ENCODE measurements at places on chromosomes 2 and 18.
A peak's percentile ranks its signal among the peaks of the same experiment; 100 is the strongest.

GRCh38 chr2:26173776-26174482 is 1.0 kb downstream of the GAREM2 start:
- no peak for DNase-seq

GRCh38 chr2:228738671-228739380 is 532.3 kb downstream of the PID1 start:
- no peak for DNase-seq

DNA sequence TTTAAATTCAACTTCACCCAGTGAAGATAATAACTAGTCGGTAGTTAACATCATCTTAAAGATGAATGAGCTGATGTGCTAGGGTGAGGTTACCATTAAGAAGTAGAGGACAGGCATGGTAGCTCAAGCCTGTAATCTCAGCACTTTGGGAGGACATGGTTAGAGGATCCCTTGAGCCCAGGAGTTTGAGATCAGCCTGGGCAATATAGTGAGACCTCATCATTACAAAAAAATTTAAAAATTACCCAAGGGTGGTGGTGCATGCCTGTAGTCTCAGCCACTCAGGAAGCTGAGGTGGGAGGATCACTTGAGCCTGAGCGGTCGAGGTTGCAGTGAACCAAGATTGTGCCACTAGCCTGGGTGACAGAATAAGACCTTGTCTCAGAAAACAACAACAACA is 4.7 kb downstream of the GALNT5 start:
- no peak for DNase-seq

- DNase-seq, result no peak
Measured at GRCh38 chr2:118012778-118013177, 1.1 kb downstream of the CCDC93 start.

DNA sequence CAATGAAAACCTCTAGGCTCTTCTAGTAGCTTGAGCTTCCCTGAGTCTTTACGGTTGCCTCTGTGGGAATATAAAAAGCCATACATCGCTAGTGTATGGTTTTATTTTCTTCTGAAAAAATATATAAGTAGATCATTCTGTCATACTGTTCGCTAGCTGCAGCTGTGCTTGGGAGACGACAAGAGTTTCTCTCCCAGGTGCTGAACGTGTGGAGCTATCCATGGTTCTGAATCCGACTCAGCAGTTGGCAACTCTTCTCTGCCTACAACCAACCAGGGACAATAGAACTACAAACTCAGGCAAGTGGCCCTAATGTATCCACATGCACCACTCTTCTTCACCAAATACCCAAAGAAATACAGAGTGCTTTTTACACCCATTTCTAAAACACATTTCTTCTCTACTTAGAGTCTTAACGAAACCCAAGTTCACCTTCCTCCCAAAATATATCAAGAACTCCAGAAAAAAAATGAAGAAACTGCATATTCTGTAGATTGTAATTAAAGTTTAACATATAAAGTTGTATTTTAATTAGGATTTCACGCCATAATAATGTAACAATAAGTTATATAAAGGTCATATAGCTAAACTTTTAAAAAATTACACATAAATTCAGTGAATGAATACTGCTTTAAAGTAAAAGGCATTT is 2.2 kb upstream of the KCNH7 start:
- DNase-seq, result peak; percentile 92

- DNase-seq, result no peak
Measured at GRCh38 chr2:50872543-50872942, 159.4 kb downstream of the NRXN1 start.

DNA sequence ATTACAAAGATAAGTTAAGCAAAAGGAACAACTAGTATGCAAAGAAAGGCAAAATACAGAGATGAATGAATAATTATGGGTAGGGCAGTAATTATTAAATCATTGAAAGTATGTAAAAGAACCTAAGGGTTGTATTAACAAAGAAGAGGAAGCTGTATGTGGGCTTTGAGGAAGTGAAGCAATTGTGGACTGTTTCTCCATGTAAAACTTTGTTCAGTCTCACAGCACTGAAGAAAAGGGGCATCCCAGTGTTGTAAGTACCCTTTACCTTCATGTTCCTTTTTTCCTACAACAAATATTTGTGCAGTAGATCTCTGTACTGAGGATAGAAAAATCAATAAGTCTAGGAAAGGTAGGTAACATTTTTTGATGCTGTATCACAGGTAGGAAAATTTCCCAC is 388.7 kb upstream of the NRP2 start:
- DNase-seq, result no peak

DNA sequence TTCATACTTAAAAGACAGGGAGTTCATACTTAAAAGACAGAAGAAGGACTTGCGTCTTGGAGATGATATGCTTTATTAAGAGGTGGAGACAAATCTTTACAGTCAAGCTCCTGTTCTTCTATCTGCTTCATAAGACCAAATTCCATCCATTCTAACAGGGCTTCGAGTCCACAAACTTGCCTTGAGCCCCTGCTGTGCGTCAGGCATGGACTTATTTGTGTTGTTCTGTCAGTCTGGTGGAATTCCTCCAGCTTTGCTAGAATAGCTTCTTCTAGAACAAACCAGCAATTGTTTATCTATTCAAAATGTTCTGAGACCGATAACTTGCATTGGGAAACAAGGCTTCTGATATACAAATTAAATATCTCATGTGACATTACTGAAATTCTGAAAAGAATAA is 73.9 kb upstream of the SOX11 start:
- peak; percentile 63 for DNase-seq

DNA sequence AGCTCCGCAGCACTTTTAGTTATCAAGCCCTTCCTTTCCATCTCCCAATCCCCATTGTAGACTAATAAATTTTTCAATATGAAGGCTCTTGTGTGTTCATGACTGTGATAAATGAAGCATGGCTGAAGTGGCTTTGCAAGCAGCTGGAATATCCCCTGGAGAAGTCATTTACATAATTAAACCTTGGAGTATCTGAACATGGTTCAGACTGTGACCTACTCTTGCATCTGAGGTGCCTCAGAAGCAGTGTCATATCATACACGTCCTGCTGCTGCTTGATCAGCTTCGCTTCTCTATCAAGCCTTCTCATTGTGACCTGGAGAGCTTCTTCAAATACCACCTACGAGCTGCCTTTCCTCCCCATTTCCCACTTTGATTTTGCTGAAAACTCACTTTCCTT is 48.4 kb upstream of the ZNF397 start:
- no peak for DNase-seq

- no peak for DNase-seq
Measured at GRCh38 chr2:39646267-39646666, 19.4 kb upstream of the TMEM178A start.

GRCh38 chr2:179336782-179337534 is 72.3 kb upstream of the SESTD1 start:
- DNase-seq, result peak; percentile 51

All from astrocyte of the hippocampus (primary cell).